Upper lobe of right lung (tissue), 1 donor: ENCODE measurements at places on chromosomes 1 and 21. TPM values are rescaled to one million over a fixed set of nuclear protein-coding genes. Genes with fewer than 3 reads are reported as not detected.

Gene CIART
- total RNA-seq = 10.6 TPM

Gene EFNA4
- total RNA-seq = 5.3 TPM

Gene OPRD1
- total RNA-seq = not detected

Gene FAM3B
- 5.2 TPM for total RNA-seq

Gene MSH4
- total RNA-seq = 0.96 TPM

Gene RBM11
- total RNA-seq = 1.7 TPM

Gene KANK4
- 6.4 TPM for total RNA-seq

Gene ETV3L
- not detected for total RNA-seq

Gene AADACL3
- not detected for total RNA-seq

Gene WDR64
- total RNA-seq = not detected

Gene KIF14
- total RNA-seq = 0.23 TPM

Gene PUM1
- 117 TPM for total RNA-seq

Gene SPRR1B
- total RNA-seq = not detected

Gene TCHH
- total RNA-seq = 0.20 TPM

Gene ERICH3
- not detected for total RNA-seq

DNA sequence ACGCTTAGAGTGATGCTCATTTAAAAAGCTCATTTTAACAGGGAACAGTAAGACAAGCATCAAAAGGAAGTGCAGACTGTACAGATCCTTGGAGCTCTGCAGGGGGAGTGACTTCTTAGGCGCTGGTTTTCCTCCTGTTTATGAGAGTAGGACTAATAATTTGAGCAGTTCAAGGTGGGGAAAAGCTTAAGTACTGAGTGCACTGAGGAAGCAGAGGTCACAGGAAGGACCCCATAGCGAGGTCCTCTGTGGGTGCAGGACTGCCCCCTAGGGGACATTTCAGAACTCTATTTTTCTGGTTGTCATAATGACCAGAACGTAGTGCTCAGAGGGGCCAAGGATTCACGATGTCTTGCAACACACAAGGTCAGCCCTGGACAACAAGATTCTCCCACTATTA is 112.1 kb downstream of the HLCS start:
- no peaks in the 10 kb centered on the region for H3K27me3 ChIP-seq
- no peak overlapping the region for H3K27ac ChIP-seq
- DNase-seq = no peak
- H3K4me1 ChIP-seq = no peaks in the 10 kb centered on the region

- H3K27ac ChIP-seq = no peak overlapping the region
- peaks cover 24% of the 10 kb centered on the region for H3K27me3 ChIP-seq
- peak; percentile 39 for DNase-seq
- H3K36me3 ChIP-seq = no peaks in the 10 kb centered on the region
- H3K4me1 ChIP-seq = no peaks in the 10 kb centered on the region
Observed at GRCh38 chr1:18015719-18016118, 91.9 kb upstream of the IGSF21 start.

DNA sequence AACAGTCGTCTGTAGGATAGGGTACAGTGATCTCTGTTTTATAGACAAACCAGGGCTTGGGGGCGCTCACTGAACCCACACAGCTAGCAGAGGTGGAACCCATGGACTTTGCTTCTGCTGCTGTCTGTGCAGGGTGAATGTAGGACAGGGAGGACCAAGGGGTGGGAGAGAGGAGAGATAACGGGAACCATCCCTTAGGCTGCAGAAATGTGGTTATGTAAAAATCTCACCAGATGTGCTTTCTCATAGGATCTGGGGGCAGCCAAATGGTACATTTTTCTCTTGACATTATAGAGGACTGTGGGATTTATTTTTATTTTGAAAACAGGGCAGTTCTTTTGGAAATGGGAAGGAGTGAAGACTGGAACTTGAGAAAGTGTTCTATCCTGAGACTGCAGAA is 8.7 kb downstream of the NFASC start:
- H3K4me3 ChIP-seq = no peak overlapping the region
- H3K4me1 ChIP-seq = peaks cover 7% of the 10 kb centered on the region
- no peaks in the 10 kb centered on the region for H3K36me3 ChIP-seq
- no peaks in the 10 kb centered on the region for H3K27me3 ChIP-seq

GRCh38 chr1:25515033-25515432 is 28.4 kb upstream of the LDLRAP1 start:
- no peaks in the 10 kb centered on the region for H3K4me1 ChIP-seq
- no peak overlapping the region for H3K27ac ChIP-seq
- peak; percentile 38 for DNase-seq
- no peak overlapping the region for H3K4me3 ChIP-seq
- H3K27me3 ChIP-seq = no peaks in the 10 kb centered on the region
- H3K36me3 ChIP-seq = no peaks in the 10 kb centered on the region

DNA sequence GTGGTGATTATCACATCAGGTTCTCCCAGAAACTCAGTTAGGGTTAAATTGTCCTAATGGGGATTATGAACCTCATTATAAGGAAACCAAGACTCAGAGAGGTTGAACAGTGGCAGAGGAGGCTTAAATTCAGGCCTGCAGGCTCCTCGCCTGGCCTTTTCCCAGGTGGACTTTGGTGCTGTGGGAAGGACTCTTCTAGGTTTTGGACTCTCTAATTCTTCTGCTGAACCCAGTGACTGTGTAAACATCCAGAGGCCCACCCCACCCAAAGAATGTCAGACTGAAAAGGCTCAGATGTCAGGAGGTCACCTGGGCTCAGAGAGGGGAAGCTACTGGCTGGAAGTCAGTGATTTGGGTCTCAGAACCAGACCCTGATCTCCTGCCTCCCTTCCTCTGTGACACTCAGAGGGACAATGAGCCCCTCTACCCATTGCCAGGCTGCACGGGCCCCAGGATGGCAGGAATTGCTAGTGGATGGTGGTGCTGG is 2.5 kb downstream of the ZNF362 start:
- peaks cover 5% of the 10 kb centered on the region for H3K36me3 ChIP-seq
- H3K27ac ChIP-seq = no peak overlapping the region
- peaks cover 32% of the 10 kb centered on the region for H3K4me1 ChIP-seq

DNA sequence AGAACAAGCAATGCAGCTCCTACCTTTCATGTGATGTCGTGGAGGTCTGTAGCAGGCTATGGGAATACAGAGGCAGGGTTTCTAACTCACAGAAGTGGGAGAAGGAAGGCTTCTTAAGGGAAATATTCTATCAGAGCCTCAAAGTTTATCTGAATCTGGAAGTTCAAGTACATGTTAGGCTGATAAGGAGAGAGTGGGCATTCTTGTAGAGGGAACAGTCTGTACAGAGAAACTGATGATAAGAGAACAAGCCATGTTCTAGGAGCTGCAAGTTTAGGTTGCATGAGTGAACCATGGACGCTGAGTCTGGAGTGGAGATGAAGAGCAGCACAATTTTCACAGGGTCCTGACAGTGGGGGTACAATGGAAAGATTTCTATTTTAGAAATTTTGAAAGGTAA is 344.0 kb downstream of the CHRM3 start:
- no peaks in the 10 kb centered on the region for H3K27me3 ChIP-seq
- H3K36me3 ChIP-seq = no peaks in the 10 kb centered on the region
- DNase-seq = no peak
- H3K4me1 ChIP-seq = no peaks in the 10 kb centered on the region

- DNase-seq = no peak
- no peaks in the 10 kb centered on the region for H3K27me3 ChIP-seq
- no peak overlapping the region for H3K27ac ChIP-seq
- no peaks in the 10 kb centered on the region for H3K4me1 ChIP-seq
- no peaks in the 10 kb centered on the region for H3K36me3 ChIP-seq
- no peak overlapping the region for H3K4me3 ChIP-seq
Observed at GRCh38 chr1:34684266-34684665, 70.6 kb upstream of the GJB5 start.

DNA sequence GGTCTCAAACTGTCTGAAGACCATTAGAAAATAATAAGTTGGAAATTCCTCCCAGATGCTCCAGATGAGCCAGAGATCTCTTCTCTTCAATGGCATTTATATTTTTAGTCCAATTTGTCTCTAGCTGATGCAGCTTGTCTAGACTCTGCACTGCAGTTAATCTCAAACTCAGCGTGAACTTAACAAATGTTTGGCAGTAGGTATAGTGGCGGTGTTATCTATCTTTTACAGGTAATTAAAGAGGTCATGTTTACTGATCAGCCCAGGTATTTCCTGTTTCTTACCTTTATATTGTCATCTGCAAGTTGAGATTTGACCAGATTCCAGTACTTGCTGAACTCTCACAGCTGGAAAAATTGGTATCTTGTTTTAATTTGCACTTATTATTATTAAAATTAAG is 1024.5 kb upstream of the ADGRL2 start:
- H3K4me3 ChIP-seq = no peak overlapping the region
- H3K27me3 ChIP-seq = no peaks in the 10 kb centered on the region
- H3K27ac ChIP-seq = no peak overlapping the region
- no peak for DNase-seq
- H3K36me3 ChIP-seq = no peaks in the 10 kb centered on the region
- H3K4me1 ChIP-seq = no peaks in the 10 kb centered on the region

GRCh38 chr1:5977494-5978444 is 14.5 kb downstream of the NPHP4 start:
- no peak overlapping the region for H3K4me3 ChIP-seq
- H3K27me3 ChIP-seq = no peaks in the 10 kb centered on the region
- peak; percentile 62 for DNase-seq
- no peak overlapping the region for H3K27ac ChIP-seq
- H3K4me1 ChIP-seq = no peaks in the 10 kb centered on the region
- no peaks in the 10 kb centered on the region for H3K36me3 ChIP-seq

DNA sequence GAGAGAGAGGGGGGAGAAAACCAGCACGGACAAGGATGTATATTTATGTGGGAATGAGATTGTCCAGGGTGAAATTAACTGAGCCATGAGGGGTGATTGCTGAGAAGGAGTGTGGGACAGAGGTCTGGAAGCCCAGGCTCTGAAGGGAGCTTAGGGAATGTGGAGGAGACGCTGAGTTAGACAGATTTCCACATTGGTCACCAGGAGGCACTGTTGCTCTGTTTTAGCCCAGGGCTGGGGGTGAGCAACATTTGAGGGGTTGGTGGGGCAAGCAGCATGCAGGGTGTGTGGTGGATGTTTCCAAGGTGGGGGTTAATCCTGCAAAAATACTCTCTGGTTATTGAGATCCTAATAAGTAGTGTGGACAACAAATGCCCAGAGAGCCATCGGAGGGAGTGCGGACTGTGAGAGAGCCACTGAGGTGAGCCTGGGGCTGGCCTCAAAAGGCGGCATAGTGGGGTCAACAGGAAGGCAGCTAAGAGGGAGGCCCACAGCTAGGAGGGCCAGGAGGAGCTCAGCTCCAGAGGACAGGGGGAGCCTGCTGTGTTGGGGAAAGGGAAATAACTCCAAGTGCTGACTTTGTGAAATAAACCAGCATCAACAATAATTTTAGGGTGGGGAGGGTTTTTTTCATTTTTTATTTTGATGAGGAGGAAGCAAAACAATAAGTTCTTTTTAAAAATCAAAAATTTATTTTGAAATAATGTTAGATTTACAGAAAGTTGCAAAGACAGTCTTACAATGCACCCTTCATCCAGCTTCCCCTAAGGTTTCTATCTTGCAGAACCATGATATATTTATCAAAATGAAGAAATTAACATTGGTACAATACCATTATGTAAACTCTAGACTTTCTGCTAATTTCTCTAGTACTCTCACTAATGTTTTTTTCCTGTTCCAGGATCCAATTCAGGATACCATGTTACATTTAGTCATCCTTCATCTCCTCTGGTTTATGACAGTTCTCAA is 82.8 kb upstream of the CD34 start:
- DNase-seq = no peak
- no peaks in the 10 kb centered on the region for H3K36me3 ChIP-seq
- no peaks in the 10 kb centered on the region for H3K4me1 ChIP-seq
- H3K27ac ChIP-seq = no peak overlapping the region
- H3K4me3 ChIP-seq = no peak overlapping the region

DNA sequence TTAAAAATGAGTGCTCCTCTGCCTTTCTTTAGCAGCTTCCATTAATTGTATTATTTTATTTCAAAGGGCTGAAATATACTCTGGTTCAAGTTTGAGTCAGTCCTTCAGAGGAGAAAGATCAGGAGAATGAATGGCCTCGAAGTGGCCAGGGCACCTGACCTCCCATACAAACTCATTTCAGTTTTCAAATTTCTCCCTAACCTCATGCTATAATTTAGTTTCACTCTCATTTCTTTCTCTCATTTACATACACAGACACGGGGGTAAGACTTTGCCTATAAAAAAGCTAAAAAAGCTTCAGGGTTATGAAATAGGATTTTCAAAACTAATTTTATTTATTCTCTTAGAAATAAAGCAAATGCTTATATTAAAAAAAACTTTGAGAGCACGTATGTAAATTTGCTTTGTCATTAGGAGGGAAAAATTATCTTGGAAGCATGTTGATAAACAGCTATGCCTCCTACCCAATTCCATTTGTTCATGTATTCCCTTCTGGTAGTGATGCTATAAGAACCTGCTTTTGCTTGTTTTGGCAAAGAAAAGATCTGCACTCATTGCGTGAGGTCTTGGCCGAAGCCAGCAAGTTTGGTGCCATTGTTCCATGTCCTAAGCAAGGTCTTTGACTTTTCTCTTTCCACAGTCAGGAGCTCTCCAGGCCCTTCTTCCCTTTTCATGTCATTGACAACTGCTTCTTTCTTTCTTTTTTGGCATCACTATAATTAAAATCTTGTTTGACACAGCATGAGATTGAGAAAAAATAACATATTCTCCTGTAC is 80.4 kb upstream of the LRRC53 start:
- H3K4me3 ChIP-seq = no peak overlapping the region
- no peaks in the 10 kb centered on the region for H3K4me1 ChIP-seq
- H3K36me3 ChIP-seq = no peaks in the 10 kb centered on the region
- H3K27ac ChIP-seq = no peak overlapping the region

DNA sequence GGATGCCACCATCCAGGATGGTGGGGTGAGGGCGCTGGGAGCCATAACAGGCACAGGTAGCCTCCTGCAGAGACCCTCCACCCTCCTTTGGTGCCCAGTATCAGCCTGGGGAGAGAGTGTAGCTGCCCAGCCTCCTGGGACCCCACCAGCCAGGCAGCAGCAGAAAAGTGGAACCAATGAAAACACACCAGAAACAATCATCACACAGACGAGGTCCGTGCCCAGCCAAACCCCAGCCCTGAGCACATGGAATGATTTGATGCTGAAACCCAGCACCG is 285.1 kb downstream of the PTPRU start:
- H3K4me3 ChIP-seq = no peak overlapping the region
- no peaks in the 10 kb centered on the region for H3K4me1 ChIP-seq
- H3K27ac ChIP-seq = no peak overlapping the region
- H3K36me3 ChIP-seq = no peaks in the 10 kb centered on the region
- H3K27me3 ChIP-seq = peaks cover 3% of the 10 kb centered on the region
- DNase-seq = no peak

GRCh38 chr1:36766481-36766880 is 267.8 kb downstream of the GRIK3 start:
- no peaks in the 10 kb centered on the region for H3K4me1 ChIP-seq
- H3K27ac ChIP-seq = no peak overlapping the region
- DNase-seq = peak; percentile 31
- no peak overlapping the region for H3K4me3 ChIP-seq
- H3K36me3 ChIP-seq = no peaks in the 10 kb centered on the region

- H3K36me3 ChIP-seq = no peaks in the 10 kb centered on the region
- H3K4me3 ChIP-seq = no peak overlapping the region
- peak; percentile 72 for DNase-seq
Observed at GRCh38 chr21:36630485-36631206, 68.3 kb upstream of the SIM2 start.
